ENCODE measurements at places on chromosomes 12 and 14.
A peak's percentile ranks its signal among the peaks of the same experiment; 100 is the strongest.

DNA sequence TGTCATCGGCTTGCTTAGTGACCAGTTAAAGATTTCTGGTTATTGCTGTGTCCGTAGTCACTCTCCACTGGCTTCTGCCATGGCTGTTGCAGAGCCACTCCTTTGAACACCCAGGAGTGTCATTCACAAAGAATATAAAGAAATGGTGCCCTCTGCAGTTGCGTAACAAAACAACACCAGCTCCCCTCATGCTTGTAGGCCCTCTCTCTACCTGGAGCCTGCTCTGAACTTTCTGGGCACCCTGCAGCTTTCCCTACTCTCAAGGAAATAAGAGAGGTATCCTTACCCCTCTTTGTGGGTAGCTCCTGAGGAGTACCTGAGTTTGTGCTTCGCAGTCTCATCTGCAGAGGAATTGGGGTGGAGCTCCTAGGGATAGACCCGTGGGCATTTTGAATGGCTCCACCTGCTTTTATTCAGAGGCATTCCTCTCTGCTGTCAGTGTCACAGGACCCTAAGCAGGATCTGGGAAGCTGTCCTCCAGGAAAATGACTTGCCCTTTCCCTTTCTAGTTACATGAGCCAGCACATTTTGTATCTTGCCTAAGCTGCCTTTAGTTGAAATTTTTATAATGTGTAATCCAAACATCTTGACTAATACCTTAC is 97.2 kb upstream of the TMEM260 start:
- no peak for DNase-seq

- peak; percentile 5 for DNase-seq
Observed at GRCh38 chr12:29149691-29150281, 708 bp downstream of the FAR2 start.

DNA sequence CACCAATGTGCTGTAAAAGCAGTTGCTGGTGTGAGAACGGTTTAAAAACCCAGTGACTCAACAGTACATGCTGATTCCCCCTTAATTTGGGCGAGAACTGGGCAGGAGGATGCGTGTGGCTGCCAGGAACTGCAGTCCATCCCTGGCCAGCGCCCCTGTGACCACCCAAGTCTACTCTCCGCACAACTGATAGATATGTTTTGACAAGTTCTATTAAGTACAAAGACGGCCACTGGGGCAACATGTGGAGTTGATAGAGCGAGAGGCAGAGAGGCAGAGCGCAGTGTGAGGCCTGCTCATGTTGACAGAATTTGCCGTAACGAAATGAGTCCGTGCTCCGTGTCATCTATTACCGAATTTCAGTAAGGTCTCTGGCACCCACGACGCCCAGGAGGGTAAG is 855.0 kb downstream of the BCL11B start:
- DNase-seq, result no peak

GRCh38 chr12:93884794-93885460 is 207.8 kb downstream of the CRADD start:
- no peak for DNase-seq

DNA sequence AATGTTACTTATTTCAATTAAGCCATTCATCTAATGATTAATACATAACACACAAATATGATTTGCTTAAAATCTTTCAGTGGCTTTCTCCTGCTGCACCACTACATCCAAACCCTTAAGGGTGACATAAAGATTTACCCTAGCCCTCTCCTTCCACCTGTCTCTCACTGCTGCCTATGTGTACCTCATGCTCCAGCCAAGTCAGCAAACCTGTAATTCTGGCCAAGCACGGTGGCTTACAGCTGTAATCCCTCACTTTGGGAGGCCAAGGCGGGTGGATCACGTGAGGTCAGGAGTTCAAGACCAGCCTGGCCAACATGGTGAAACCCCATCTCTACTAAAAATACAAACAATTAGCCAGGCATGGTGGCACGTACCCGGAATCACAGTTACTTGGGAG is 31.7 kb upstream of the CERS5 start:
- no peak for DNase-seq

- no peak for DNase-seq
Observed at GRCh38 chr12:132173135-132174014, 29.1 kb downstream of the NOC4L start.

- no peak for DNase-seq
Observed at GRCh38 chr14:55599250-55599879, 19.4 kb downstream of the KTN1 start.

DNA sequence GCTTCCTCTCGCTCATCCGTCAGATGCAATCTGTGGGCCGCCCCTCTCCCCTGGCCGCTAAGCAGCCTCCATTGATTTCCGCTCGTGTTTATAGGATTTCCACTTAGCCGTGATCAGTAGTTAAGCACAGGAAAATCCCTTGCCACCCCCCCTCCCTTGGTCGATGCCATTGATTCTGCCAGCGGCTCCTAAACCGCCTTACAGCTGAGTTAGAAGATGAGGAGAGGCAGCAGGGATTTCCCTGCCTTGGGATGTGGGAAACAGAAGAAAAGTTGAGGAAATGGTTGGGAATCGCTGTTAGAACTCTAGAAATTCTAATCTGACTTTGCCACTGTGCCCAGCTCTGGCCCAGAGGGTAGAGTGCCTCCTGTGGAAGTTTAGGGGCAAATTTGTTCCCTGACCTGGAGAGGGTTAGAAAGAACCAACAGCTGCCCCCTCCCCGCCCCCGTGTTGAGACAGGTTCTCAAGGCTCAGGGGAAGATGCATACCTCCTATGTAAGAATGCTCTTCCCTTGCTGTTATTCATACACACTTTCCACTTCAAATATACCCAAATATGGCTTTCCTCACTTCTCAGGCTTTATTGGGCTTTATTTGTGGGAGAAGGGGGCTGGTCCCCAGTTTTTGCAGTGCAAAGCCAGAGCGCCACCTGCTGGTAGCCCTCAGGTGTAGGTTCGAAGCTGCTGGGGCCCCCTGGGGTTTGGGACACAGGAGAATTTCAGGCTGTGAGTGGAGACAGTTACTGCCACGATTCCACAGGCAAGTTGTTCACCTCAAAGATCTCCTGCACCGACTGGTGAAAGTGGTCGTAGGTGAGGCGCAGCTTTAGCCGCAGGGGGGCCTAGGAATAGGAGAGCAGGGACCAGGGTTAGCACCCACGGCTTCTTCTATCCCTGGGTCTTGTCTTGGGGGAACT is 3.2 kb downstream of the THTPA start:
- DNase-seq, result peak; percentile 71

- no peak for DNase-seq
Observed at GRCh38 chr12:53931844-53932581, 6.6 kb upstream of the HOXC13 start.

DNA sequence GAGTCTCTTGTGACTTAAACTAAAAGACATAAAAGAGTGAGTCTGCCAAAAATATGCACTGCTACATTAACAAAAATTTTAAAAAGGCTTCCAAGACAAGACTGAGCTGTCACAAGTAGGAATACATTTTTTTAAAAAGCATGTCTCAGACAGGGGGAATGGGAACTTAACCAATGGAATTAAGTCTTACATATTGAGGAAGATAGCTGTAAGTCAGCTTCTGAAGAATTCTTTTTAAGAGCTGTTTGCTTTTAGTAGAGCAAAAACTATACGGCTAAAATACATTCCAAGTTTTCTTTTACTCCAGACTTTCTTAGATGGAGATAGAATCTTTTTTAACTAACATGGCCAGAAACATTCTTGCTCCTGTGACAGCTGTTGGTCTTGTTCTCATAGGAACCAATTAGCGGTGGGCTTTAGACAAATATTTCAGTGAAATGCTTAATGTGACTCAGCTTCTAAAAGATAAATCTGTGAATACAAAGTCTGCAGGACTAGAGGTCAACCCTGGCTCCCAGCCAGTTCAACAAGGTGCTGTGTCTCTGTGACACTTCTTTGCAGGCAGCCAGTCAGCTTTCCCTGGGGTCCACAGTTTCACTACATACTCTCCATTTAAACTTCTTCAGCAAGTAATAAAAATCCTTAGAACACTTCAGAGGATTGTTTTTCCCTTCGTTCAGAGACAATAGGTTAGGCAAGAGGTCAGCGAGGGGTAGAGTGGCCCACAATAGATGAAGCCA is 187.6 kb downstream of the NAV3 start:
- DNase-seq, result no peak

- DNase-seq, result no peak
Observed at GRCh38 chr12:18281941-18282340, 20.6 kb downstream of the PIK3C2G start.

- no peak for DNase-seq
Observed at GRCh38 chr12:76719171-76720041, 44.5 kb upstream of the ZDHHC17 start.

DNA sequence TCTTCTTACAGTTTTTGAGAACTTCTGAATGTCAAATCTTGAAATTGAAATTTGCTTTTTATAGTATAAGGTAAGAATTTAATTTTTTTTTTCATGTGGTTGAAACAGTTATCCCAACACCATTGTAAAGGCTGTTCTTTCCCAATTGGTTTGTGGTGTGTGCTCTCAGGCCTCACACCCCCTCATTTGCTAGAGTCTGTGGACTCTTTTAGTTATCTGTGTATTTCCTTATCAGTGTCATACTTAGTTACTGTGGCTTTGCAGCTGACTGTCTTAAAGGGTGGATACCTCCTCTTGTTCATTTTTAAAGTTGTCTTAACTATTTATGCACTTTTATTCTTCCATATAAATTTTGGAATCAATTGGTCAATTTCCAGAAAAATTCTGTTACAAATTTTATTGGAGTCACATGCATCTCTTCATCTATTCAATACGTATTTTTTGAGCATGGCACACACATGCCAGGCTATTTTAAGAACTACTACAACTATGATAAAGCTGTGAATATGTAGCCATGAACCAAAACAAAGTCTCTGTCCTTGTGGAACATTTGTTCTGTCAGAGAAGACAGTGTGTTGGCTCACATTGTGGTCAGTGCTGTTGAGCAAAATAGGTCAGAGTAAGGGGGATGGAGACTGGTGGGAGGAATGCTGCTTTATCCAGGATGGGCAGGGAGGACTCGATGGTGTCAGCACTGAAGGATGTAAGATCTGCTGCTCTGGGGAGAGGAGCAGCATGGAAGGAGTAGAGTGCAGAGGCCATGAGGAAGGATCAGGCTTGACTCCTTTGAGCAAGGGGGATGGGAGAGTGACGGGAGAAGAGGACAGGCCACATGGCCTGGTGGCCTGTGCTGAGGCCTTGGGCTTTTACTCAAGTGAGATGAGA is 24.1 kb downstream of the FGF23 start:
- DNase-seq, result no peak

GRCh38 chr12:57619434-57620244 is 8.4 kb downstream of the ARHGEF25 start:
- DNase-seq, result peak; percentile 30

DNA sequence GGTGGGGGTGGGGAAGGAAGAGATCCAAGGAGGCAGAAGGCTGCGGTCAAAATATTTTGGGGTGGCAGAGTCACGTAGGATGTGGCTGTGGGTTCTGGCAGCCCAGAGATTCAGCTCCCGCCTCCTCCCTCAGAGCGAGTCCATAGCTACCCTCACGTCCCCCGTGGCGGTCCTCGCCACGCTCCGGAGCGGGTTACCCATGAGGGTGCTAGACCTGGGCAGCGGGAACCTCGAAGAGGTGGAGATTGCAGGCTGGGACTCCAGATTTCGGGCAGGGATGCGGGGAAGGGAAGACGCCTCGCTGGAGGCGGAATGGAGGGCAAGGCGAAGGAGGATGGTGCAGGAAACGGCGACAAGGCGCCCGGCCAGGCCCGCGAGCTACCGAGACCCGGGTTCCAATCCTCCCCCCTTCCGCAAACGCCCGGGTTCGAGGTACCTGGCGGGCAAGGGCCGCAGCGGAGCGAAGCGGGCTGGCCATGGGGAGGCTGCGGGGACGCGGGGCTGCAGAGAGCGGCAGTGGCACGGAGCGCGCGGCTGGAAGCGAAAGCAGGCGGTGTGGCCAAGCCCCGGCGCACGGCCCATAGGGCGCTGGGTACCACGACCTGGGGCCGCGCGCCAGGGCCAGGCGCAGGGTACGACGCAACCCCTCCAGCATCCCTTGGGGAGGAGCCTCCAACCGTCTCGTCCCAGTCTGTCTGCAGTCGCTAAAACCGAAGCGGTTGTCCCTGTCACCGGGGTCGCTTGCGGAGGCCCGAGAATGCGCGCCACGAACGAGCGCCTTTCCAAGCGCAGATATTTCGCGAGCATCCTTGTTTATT is 46.2 kb downstream of the BCAT1 start:
- no peak for DNase-seq

GRCh38 chr12:6852651-6853354 is 853 bp downstream of the USP5 start:
- peak; percentile 71 for DNase-seq

- DNase-seq, result no peak
Observed at GRCh38 chr14:20501346-20501745, 4.0 kb upstream of the RNASE10 start.

DNA sequence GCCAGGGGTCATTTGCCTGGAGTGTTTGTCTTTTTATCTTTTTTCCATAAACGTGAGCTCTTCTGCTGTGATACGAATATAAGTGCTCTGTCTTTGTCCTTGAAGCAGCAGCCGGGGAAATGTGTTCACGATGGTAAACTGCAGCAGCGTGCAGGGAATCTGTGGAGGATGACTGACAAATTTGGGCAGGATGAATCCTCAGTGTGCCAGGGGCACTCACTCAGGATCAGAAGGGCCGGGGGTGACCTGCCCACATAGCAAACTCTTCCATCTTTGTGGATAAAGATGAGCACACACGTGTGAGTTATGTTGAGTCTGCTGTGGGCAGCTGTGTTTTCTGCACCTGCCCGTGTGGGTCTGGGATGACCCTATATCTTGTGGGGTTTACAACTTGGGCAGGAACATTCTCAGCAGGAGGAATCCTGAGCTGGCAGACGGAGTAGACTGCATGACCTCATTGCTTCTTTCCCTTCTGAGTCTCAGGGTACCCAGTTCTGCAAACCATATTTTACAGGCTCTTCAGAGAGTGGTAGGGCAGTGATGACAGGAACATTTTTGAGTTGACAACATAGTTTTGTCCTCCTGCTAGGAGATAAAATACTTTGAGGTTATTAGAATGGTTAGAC is 711 bp downstream of the ANO4 start:
- no peak for DNase-seq

DNA sequence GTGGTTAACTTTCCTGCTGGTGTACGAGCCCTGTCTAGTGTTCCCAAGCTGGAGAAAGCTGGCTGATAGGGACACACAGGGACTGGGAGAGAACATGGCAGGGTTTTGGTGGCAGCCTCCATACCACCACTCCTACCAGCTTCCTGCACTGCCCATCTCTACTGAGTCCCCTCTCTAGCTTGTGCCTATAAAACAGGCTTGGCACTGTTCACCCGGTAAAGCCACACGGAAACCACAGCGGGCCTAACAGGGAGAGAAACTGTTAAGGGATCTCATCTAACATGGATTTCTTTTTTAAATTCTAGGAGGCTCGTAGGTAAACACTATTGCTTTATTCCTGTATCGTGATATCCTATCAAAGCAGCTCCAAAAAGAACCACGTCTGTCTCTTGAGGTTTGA is 204.7 kb downstream of the TTC7B start:
- no peak for DNase-seq

All from CD4-positive, alpha-beta T cell treated with Interleukin-10 for 1 hour (primary cell).